ENCODE measurements at places on chromosomes 4 and X.

DNA sequence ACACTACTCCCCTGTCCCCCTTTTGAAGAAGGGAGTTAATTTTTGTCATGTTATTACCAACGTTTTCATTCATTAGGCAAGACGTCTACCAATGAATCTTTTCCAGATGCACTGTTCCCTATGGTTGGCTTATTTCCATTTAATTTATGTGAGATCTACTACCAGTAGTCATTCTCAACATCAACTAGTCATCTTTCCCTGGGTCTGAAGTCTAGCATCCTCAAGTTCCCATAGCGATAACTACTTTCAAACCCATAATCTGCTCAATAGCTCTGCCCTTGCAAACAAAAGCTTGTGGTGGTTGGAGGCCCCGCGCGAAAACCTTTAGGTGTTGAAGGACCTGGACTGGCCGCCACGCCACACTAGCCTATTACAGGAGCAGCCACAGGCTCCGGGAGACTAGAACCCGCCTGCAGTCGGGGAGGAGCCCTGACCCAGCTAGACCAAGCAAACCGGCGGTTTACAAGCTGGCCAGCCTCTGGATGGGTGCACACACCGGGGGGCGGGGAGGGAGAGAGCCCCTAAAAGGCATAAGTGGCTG, 746 bp downstream of the PPAT start:
- DNase-seq, result peak; percentile 67

GRCh38 chrX:147847999-147848398, 63.7 kb upstream of the FMR1 start:
- DNase-seq, result no peak

DNA sequence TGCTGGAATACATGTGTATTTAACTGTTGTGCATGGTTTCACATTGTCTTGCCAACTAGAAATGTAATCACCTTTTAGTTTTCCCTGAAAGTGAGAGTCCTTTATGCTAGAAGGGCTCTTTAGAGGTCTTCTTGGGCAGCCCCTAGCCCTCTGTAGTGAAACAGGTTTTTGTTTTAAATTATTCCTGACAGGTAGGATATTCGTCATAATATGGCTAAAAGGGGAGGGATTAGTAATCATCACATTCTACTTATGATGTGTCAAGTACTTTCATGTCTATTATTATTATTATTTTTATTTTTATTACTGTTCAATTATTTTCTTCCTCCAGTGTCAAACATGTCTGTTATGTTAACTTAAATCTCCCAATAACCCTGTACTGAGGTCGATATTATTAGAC, 35.5 kb downstream of the MSN start:
- no peak for DNase-seq

DNA sequence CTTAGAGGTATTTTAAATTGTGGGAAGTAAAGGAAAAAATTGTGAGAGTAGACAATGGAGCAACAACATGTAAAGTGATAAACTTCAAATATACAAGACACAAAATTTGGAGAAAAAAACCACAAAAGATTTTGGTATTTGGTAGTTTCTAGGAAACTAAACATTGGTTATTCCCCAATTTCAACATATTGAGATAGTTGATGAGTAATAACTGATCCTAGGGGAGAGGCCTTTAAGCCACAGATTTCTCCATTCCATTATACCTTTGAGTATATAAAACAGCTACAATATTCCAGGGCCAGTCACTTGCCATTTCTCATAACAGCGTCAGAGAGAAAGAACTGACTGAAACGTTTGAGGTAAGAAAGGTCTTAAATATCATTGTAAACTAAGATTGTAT, at the start of gene FDCSP:
TSS of gene FDCSP (plus strand) at position 301 of the 400 bp plus-strand sequence. CDS start 5,071 bp downstream, outside the sequence.
- DNase-seq, result no peak

DNA sequence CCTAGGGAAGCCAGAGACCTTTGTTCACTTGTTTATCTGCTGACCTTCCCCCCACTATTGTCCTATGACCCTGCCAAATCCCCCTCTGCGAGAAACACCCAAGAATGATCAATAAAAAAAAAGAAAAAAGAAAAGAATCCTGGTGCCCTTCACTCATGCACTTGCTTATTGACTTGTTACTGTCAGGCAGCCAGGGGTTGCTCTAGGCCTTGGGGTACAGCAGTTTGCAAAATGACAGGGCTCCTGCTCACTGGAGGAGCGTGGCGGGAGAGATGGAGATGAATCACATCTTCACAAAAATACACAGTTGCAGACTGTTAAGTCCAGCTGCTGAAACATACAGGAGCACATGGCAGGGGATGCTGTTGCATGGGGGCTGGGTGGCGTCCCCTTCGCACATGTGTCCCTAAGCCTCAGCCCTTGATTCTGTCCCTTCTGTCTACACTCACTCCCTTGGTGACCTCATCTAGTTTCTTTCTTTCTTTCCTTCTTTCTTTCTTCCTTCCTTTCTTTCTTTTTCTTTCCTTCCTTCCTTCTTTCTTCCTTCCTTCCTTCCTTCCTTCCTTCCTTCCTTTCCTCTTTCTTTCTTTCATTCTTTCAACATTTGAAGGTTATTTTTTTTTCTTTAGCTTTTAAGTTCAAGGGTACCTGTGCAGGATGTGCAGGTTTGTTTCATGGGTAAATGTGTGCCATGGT, 16.9 kb upstream of the TMEM271 start:
- DNase-seq, result no peak

DNA sequence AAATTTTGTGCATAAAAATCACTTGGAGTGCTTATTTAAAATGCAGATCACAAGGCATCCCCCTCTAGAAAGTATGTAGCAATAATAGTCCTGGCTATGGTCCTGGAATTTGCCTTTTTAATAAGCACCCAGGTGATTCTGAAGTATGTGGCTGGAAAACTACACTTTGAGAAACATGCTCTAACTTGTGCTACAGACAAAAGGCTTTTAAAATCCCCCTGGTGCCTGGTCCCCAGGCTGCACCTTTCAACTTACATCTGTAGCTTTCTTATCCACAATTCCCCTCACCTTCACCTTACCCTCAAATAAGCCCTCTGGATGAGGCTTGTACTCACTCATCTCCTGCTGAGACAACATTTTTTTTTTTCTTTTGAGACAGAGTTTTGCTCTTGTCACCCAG, 21.1 kb downstream of the ART3 start:
- no peak for DNase-seq

GRCh38 chr4:26854701-26855100, 5.9 kb upstream of the STIM2 start:
- DNase-seq, result no peak

GRCh38 chr4:17058536-17058915, 160.1 kb upstream of the LDB2 start:
- no peak for DNase-seq

DNA sequence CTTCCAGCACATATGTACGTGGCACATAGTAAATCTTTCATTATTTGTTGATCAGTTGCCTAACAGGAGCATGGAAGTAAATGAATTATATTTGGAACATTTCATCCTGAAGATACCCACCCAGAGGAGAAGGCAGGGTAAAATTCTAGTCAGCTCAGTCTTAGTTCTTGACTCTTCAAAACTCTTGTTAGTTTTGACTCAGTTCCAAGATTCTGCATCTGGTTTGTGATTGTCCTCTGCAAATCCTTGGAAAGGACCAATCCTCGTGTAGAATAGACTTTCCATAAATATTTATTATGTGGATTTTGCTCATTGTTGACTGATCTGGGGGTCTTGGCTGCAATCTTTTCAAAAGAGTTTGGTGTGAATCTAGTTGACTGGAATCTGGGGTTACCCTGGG, 257.5 kb upstream of the FAT1 start:
- DNase-seq, result no peak

DNA sequence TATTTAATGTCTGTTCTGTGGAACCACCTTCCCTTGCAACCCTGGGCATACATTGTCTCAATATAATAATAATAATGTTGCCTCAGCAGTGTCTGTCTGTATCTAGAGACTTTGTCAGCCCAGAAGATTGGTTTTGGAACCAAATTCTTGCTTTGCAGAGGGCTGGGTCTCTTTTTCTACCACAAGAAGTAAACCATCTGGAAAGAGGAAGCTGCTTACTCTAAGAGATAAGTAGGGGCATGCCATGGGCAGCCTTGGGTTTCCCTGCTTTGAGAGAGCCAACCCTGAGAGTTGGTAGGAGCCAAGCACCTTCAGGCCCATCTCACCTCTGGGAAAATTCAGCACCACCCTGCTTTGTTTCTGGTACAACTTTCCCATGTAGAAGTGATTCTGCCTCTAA, 27.0 kb downstream of the TMEM31 start:
- DNase-seq, result no peak

- DNase-seq, result no peak
These were observed 126.7 kb downstream of the AFAP1 start for GRCh38 chr4:7812921-7813320.

- no peak for DNase-seq
These were observed 32.4 kb upstream of the PDLIM3 start for GRCh38 chr4:185567381-185568376.

DNA sequence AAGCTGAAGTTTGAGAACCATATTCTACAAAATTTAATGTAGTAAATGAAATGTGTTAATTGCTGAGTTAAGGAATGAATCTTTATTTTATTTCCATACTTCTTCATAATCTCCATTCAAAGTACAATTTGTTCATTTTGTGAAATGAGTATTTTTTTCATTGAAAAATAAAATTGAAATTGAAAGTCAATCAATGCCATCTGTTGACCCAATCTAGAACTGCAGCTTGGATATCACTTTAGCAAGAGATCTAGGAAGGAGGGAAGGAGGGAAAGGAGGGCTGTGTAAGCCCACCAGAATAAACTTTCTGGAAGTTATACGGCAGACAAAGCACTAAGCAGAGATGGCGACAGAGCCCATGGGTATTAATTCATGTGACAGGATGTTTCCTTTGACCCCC, 128.4 kb downstream of the ZMAT1 start:
- DNase-seq, result no peak

- no peak for DNase-seq
These were observed 34.6 kb downstream of the FAM9C start for GRCh38 chrX:13009844-13010243.

DNA sequence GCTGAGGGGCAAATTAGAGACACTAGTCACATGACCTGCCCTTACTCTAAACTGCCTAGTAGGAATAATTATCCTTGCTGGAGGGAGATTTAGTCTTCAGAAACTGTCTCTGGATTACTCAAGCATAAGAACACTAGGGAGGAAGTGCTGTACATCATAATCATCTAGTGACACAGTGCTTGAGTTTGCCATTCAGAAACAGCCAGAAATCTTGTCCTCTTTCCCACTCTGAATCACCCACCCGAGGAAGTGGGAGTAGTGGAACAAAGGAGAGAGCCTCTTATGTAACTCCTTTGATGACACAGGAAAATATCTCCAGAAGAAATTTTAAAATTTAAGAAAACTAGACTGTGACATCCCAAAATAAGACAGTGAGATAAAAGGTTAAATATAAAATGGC, 69.3 kb upstream of the PCDH19 start:
- no peak for DNase-seq

DNA sequence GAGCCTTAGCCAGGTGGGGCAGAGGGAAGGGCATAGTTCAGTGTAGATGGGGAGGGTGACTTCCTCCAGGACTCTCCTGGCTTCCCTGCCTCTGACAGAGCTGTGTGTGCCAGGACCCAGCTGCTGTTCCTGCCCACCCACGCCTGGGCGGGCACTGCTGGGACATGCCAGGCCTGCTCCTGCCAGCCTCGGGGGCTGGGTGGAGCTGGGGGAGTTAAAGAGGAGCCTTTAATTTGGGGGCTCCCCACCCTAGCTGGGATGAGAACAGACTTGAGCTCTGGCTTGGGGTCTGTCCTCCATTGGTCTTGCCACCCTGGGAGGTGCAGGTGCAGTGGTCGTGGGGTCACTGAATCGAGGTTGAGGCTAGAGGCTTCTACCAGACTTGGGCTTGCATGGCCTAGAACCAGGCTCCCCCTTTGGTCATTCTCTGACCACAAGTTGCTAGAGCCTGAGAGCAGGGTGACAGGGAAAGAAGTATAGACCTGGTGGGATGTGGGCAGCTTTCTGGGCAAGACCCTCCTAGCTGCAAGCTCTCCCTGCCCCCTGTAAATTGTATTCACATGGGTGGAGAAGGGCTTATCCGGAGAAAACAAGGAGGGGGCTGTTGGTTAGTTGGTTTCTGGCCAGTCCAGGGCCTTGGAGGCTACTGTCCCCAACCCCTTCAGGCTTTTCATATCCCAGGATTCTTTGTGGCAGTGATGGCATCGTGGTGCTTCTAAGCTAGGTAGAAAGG, 5.7 kb downstream of the EFNB1 start:
- DNase-seq, result no peak

GRCh38 chrX:32041181-32041580, 969.3 kb upstream of the FTHL17 start:
- no peak for DNase-seq

DNA sequence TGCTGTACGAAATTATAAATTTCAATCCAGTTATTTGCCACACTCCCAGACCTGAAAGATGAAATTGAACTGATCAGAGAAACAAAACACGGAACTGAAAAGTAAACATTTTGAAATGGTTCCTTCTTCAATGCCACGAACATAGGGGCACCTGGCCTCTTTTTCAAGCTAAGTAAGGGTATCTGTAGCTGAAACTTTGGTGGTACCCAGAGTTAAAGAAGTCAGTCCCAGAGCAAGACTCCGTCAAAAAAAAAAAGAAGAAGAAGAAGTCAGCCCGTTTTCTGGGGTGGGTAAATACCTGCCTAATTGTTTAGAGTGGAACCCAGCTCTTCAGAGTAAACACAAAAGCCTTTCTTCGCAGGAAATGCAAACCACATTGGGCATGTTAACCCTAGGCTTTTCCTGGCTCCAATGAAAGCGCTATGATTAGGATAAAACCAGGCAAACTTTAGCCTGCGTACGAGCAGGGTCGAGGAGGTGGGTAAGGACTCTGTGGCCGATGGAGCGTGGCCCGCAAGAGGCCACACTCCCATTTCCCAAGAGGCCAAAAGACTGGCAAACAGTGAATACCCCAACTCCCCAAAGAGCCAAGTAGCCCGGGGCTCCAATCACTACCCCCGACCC, 1.3 kb downstream of the ANTXR2 start:
- no peak for DNase-seq

- no peak for DNase-seq
These were observed 23.5 kb upstream of the PHF8 start for GRCh38 chrX:54067766-54068165.

- no peak for DNase-seq
These were observed 56.6 kb downstream of the LINC00632 start for GRCh38 chrX:140766024-140766611.

GRCh38 chr4:182877326-182877883, 39.8 kb downstream of the DCTD start:
- DNase-seq, result no peak

GRCh38 chr4:183675625-183676024, 16.5 kb downstream of the TRAPPC11 start:
- no peak for DNase-seq

DNA sequence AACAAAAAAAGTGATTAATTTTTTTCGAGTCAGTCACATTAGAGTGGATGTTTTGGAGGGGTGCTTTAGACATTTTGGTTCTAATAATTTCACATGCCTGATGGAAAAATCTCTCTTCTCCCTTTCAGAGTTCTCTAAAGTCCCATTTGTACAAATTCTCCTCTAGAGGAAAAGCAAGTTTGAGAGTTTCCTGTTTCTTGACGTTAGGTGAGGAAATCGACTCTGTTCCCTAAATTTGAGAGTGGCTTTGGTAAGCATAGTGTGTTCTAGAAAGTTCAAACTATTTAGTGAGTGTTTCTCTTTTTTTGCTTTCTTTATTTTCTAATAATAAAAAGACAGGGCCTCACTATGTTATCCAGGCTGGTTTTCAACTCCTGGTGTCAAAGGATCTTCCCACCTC, 1.6 kb upstream of the ATP6AP2 start:
- no peak for DNase-seq

- DNase-seq, result no peak
These were observed 678.2 kb upstream of the FAM241A start for GRCh38 chr4:111466811-111467604.

All from liver (tissue), 10 donors.